ENCODE measurements at places on chromosomes 2 and 18.

DNA sequence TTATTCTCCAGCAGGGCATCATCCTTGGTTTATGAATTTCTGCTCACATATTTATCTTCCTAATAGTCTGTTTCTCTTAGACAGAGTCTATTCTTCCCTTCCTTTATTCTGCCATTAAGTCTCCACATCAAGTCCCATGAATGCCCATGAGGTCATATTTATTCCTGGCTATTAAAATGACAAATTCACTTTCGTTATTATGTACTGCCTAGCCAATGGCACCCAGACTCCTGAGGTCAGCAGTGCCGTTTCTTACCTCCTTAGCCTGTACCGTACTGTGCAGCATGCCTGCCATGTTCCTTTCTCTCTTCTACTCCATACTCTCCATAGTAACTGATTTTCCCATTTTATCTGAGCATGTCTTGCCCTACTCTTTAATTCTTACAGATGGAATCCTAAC, 82.3 kb upstream of the SPTBN1 start:
- no peak for DNase-seq

- peak; percentile 78 for DNase-seq
Observed at GRCh38 chr2:218908721-218909619, 28.3 kb downstream of the WNT10A start.

GRCh38 chr2:181189951-181190350, 209.5 kb downstream of the UBE2E3 start:
- no peak for DNase-seq

DNA sequence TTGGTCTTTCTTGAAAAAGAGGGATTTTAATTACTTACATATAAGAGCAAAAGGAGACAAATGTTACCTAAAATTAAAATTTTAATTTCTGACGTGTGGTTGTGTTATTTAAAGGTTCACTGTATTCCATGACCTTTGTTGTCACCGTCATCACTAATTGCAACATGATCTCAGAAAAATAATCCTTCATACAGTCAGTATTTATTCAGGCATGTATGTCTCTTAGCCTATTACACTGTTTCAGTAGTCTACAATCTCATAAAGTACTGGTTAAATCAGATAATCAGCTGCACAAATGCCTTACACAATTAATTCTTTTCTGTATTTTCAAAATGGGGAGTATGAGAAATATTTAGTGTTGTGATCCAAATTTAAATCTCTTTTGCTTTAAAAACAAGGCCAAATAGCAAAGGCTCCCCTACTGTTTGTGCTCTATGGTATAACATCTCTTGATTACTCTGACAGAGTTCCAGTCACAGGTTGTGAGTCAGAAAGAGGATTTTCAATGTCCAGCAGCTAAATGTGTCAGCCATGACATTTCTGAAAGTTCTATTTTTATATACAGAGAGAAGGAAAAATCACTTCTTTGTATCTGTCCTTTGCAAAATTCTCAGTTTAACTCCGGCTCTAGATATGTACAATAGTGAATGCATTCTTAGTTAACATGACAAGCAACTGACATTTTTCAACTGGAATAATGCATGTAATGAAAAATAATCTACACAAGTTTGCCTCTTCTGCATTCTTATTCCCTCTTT, 184.0 kb downstream of the FIGN start:
- no peak for DNase-seq

DNA sequence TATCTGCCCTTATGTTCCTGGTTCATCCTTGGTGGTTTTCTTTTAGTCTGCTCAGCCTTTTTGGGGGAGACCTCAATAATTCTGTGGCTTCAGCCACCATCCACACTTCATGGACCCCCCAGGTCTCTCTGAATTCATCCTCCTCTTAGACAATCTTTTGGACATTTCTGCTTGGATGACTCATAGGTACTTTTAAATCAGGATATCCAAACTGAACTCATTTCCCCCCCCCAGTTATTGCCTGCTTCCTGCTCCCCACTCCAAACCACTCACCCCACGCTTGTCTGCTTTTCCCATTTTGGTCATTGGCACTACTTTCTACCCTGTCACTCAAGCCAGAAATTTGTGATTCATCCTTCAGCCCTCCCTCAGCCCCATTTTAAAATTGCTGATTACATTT, 78.5 kb downstream of the TANC1 start:
- no peak for DNase-seq

DNA sequence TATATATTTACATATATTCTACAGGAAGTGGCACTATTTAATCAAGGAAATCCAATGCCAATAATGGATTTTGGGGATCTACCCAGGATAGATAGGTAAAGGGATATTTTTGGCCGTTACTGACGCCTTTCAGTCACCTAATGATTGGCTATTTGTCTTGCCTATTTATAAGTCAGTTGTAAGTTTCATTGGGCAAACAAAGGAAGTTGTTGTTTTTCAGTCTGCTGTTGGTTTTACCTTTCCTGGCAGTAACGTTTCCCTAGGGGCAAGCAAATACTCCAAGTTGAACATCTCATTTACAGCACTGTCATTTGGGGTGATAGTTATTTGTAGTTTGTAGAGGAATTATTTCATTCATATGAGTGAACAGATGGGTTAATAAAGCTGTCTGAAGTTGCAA, 17.0 kb upstream of the LANCL1 start:
- DNase-seq: no peak

DNA sequence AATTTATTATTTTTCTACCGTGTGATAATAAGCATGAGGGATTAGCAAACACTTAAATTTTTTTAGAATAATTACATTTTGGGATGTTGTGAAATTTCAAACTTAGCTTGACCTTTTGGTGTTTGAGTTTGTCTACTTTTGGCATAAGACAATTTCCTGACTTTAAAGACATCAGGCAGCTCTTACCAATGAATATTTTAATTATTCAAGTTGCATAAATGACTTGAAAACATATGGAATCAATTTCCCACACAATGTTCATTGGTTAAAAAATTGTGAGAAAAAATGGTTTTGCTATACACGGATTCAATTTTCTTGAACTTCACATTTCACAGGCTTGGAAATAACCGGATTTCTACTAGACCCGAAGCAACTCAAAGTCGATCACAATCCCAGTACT, 243.4 kb downstream of the IKZF2 start:
- no peak for DNase-seq

GRCh38 chr2:227325839-227326195, 766 bp downstream of the MFF start:
- no peak for DNase-seq

GRCh38 chr2:142724713-142725349, 152.6 kb upstream of the KYNU start:
- DNase-seq: no peak

- no peak for DNase-seq
Observed at GRCh38 chr18:56067969-56068671, 480.1 kb upstream of the TCF4 start.

DNA sequence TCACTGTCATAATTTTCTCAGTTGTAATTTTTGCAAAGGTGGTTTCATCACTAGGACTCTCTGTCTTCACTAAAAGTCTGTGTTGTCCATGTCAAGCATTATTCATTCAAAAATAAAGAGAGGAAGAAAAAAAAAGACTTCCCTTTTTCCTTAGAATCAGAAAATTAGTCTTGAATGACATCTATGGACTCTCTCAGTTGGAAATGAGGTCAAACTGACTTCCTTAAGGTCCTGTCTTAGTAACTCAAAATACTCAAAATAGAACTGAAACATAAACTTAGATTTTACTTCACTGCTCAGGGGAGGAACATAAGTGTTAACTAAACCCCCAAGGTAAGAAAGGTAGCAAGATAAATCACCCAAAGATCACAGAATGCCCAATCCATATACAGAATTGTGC, 2.2 kb upstream of the ZNF407 start:
- no peak for DNase-seq

- DNase-seq: no peak
Observed at GRCh38 chr18:22676423-22676822, 256.7 kb upstream of the RBBP8 start.

GRCh38 chr2:152100961-152101360, 2.1 kb upstream of the CACNB4 start:
- no peak for DNase-seq

- no peak for DNase-seq
Observed at GRCh38 chr2:12304564-12305171, 412.1 kb upstream of the TRIB2 start.

GRCh38 chr2:161982548-161983330, 91.3 kb downstream of the DPP4 start:
- DNase-seq: no peak

DNA sequence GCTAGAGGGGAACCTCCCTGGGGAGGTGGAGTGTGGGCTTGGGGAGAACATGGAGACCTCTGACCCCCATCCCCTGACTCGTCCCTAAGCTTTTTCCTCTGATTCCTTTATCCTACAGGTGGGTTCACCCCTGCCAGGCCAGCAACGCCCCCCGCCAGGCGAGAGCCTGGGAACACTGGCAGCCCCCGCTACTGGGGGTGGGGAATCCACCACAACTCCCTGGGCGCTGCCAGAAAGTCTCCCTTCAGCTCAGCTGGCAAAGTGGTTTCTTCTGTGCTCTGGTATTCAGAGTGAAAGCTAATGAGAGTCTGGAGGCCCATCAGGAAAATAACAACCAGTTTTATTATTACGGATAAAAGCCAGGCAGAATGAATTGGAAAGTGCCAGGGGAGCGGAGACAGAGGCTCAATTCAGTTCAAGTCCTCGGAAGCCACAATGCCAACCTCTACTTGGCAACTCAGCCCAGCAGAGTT, 2.8 kb downstream of the DIPK1C start:
- no peak for DNase-seq

DNA sequence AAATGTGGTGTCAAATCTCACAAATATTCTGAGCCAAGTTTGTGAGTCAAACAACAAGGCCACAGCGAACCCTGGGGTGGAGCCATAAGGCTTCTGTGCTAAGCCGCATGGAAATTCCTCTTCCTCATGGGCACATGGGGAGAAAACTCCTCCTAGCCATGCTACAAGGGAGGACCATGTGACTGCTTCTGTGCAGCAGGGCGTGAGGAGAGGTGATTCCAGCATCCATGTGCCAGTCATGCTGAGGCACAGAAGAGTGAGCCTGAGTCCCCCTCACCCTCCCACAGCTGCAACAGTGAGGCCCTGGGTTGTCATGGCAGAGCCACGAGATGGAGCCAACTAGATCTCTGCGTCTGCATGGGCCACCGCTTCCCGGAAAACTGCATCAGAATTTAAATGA, 488.8 kb upstream of the RAB6C start:
- no peak for DNase-seq

DNA sequence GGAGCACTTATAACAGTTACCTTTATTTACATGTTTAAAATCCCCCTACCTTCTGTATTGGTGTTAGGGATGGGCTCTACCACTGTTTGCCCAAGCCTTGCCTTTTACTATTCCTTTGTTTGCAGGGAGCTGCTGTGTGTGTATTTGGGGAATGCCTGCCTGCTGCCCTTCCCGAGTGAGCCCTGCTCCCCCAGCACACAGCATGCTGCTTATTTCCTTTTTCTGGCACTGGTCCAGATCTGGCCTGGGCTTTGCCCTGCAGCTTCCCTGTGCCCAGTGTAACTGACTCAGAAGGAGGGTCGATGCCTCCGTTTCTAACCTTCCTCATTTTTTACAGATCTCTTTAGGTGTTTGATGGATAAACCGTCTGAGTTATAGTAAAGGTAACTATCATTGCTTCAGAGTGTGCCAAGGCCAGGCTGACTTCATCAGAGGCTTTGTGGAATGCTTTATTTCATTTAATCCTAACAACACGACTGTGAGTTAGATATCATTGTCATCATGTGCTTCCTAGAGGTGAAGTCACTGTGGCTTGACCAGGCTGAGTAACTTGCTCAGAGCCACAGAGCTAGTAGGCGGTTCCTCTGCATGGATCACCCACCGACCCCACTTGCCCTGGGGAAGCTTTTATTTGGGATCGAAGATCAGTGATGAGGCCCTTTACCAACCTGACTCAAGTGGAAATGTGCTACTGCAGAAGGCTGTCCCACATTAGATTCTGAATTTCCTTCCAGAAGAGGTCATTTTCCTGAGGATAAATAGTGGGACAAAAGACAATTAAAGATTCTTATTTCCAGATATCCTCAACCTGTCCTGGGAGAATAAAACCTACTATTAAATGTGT, 238.8 kb downstream of the ZNF407 start:
- DNase-seq: no peak

DNA sequence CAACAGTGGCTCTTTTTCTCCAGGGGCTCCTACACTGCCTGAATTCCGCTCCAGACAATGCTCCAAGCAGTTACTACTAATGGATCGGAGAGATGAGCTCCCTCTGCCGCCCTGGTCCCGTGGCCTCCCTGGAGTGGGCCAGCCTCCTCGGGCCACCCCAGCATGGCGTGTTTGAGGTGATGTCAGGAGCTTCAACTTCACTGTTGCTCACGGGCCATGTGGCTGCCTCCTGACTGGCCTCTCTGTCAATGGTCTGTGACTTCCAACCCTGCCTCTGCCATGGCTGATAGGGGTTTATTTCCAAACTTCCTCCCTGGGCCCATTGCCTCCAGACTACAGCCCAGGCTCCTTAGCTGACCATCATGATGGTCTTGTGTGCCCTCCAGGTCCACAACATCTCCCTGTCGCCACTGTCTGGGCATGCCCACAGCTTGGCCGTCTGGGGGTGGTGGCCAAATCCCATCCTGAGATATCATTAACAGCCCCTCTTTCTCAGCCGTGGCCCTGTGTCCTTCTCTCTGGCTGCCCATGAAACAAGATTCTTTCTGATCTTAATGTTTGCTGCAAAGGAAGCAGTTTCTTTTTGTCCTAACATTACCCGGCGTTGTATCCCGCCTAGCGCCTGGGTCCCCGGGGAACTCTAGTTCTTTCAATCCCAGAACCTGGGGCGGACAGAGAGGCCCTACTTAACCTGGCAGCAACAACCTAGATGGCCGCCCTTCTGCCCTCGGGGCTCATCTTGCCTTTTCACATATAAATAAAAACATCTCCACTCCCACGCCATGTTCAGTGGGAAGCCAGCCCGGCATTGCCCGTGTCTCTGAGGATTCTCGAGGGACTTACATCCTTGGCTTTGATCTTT, 38.1 kb downstream of the ATOH8 start:
- no peak for DNase-seq

GRCh38 chr2:159151198-159152127, 135.0 kb downstream of the WDSUB1 start:
- no peak for DNase-seq

- no peak for DNase-seq
Observed at GRCh38 chr2:198072655-198073054, 268.3 kb downstream of the PLCL1 start.

- no peak for DNase-seq
Observed at GRCh38 chr2:25548601-25549000, 124.8 kb downstream of the DTNB start.

DNA sequence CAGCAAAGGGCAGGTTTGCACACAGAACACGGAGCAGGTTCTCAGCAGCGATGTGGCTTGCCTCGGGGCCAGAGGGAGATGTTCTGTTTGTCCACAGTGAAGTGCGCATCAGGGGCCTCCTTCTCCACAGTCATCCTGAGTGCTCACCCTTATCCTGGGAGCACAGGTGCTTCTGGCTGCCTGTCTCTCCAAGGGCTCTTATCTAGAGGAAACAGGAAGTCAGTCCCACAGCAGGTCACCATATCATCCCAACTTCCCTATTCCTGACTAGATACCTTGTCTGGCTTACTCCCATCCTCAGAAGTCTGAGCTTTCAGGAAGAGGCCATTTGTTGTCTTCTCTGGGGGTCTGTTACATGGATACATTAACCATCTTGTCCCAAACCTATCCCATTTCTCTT, at the start of gene CD207:
Gene CD207 (minus strand): TSS at position 174 of the 400 bp plus-strand sequence. CDS start 40 bp downstream, at position 134.
- no peak for DNase-seq

- DNase-seq: no peak
Observed at GRCh38 chr2:230944123-230944653, 19.1 kb upstream of the GPR55 start.

All from iPS DF 19.7 (cell line).